ENCODE measurements at places on chromosomes 6 and 20.

GRCh38 chr20:52039790-52040189, 151.8 kb downstream of the ZFP64 start:
- no peak for DNase-seq

DNA sequence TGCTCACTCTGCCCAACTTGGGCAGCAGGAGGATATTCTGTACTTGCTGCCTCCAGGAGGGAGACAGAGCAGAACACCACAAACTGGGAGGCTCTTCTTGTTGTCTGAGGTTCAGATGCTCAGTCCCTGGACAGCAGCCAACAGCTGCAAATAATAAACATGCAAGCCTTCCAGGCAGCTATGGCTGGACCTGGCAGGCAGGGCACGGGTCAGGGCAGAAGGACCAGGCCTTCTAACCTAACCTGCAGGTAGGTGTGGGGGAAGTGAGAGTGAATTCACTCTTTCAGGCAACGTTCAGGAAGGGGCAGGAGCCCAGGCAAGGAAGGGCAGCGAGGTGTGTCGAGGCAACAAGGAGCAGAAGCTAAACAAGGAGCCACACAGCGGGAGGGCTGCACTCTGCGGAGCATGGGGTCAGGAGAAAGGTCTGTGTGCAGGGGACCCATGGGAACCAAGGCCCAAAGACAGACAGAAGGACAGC, 31.5 kb downstream of the NINL start:
- DNase-seq = no peak

GRCh38 chr6:154800338-154800737, 67.1 kb downstream of the SCAF8 start:
- no peak for DNase-seq

DNA sequence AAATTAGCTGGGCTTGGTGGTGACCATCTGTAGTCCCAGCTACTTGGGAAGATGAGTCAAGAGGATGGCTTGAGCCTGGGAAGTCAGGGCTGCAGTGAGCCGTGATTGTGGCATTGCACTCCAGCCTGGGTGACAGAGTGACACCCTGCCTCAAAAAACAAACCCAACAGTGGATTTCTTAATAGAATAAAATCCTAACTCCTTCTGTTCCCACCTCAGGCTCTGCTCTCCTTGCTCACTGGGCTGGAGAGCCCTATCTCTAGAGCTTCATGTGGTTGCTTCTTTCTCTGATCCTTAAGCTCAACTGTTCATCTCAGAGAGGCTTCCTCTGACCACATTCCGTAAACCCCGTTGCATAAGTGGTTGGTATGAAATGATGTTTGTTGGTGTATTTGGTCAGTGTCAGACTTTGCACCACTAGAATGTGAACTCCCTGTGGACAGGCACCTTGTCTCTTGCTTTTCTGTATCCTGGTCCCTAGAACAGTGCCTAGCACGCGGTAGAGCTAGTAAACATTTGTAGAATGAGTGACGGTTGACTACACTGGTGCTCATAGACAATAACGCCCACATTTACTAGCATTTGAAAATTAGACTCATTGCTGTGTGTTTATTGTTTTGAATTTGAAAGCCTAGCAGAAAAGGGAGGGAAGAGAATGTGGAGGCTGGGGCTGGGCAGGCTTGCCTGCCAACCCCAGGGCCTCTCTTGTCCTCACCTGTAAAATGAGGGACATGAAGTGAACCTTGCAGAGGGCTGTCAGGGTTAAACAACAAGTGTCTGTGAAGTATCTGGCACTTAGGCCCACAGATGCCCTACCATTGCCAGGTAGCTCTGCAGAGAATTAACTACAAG, 4.2 kb downstream of the MAPRE1 start:
- no peak for DNase-seq

DNA sequence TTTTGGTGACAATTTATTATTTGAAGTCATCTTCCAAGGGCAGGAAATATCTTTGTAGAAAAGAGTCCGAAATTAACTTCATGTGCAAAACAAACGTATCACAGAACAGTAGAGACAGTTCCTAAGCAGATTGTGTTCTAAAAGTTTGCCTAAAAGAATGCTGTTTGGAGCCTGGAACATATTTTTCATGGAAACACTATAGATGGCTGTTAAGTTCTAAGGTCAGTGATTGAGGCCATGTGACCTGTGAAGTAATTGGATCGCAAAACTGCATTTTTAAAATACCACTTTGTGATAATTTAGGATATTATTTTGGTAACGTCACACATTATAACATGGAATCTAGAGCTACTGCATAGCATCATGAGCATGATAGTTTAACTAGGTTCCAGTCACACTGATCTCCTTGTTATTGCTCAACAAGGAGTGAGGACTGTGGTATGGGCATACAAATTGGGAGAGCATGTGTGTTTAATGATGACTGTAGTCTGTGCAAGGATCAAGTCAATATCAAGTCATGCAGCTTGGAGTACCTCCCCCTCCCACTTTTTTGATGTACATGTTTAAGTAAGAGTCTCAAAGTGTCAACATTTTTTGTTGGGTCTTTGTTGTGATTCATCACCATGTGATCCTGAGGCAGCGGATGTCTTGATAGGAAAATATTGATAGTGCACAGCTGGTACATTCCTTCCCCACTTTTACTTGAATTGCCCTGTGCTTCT, 609.3 kb upstream of the CITED2 start:
- DNase-seq = no peak

All from stimulated activated CD4-positive, alpha-beta T cell treated with anti-CD3 and anti-CD28 coated beads, Interleukin-4, amount 100 ng/mL, for 48 hours (primary cell).